Karpas-422 (cell line): ENCODE measurements at places on chromosomes 2 and 18. TPM values are rescaled to one million over a fixed set of nuclear protein-coding genes. Genes with fewer than 3 reads are reported as not detected.

GRCh38 chr2:134515137-134515536, 203.7 kb downstream of the TMEM163 start:
- no peak for DNase-seq
- no peak overlapping the region for H3K4me3 ChIP-seq
- no peak overlapping the region for H3K27ac ChIP-seq
- no peaks in the 10 kb centered on the region for H3K36me3 ChIP-seq

- H3K4me1 ChIP-seq = no peaks in the 10 kb centered on the region
- no peak overlapping the region for H3K27ac ChIP-seq
- no peak overlapping the region for H3K4me3 ChIP-seq
- no peaks in the 10 kb centered on the region for H3K27me3 ChIP-seq
Observed at GRCh38 chr2:6916224-6916623, 988 bp upstream of the RNF144A start.

DNA sequence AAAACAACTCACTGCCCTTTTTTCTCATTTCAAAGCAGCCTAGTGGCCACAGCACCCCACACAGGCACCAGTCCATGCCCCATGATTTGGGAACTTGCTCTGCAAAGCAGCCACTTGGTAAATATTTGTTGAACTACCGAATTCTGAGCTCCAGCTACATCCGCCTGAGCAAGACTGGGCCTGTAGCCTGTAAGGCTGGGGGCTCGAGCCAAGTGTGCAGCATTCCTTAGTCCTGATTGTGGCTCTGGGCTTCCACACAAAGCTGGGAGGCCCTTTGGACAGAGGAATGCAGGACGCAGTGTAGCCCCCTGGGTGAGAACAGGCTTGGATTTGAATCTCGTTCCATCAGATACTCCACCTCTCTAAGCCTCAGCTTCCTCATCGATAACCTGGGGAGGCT, 88.4 kb downstream of the ACTR2 start:
- no peak for DNase-seq
- peaks cover 7% of the 10 kb centered on the region for H3K4me1 ChIP-seq
- no peaks in the 10 kb centered on the region for H3K27me3 ChIP-seq
- H3K4me3 ChIP-seq = no peak overlapping the region
- no peak overlapping the region for H3K27ac ChIP-seq

- H3K4me3 ChIP-seq = no peak overlapping the region
- no peak for DNase-seq
- no peaks in the 10 kb centered on the region for H3K36me3 ChIP-seq
- H3K27ac ChIP-seq = no peak overlapping the region
Observed at GRCh38 chr18:24559526-24559925, 99.1 kb downstream of the HRH4 start.

DNA sequence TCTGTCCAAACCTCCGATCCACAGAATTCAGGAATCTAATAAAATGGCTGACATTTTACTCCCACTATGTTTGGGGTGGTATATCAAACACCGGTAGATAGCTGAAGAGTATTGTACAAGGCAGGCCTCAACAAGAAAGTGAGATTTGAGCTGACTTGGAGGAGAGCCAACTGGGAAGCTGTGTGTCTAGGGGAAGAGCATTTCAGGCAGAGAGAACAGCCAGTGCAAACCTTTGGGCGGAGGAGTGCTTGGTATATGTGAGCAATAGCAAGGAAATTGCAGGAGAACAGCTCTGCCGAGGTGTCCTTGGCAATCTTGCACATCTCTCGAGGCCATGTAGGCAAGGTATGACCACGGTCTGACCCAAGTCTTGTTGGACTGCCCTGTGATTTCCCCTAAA, 1.8 kb upstream of the MERTK start:
- H3K36me3 ChIP-seq = no peaks in the 10 kb centered on the region
- DNase-seq = no peak
- H3K27me3 ChIP-seq = no peaks in the 10 kb centered on the region
- no peaks in the 10 kb centered on the region for H3K4me1 ChIP-seq
- no peak overlapping the region for H3K27ac ChIP-seq

GRCh38 chr2:37168217-37168981, 11.6 kb upstream of the EIF2AK2 start:
- H3K27ac ChIP-seq = no peak overlapping the region
- DNase-seq = peak; percentile 80
- no peaks in the 10 kb centered on the region; the same call in 1 of the 2 replicates for H3K27me3 ChIP-seq
- H3K36me3 ChIP-seq = no peaks in the 10 kb centered on the region
- no peak overlapping the region for H3K4me3 ChIP-seq
- H3K4me1 ChIP-seq = no peaks in the 10 kb centered on the region

DNA sequence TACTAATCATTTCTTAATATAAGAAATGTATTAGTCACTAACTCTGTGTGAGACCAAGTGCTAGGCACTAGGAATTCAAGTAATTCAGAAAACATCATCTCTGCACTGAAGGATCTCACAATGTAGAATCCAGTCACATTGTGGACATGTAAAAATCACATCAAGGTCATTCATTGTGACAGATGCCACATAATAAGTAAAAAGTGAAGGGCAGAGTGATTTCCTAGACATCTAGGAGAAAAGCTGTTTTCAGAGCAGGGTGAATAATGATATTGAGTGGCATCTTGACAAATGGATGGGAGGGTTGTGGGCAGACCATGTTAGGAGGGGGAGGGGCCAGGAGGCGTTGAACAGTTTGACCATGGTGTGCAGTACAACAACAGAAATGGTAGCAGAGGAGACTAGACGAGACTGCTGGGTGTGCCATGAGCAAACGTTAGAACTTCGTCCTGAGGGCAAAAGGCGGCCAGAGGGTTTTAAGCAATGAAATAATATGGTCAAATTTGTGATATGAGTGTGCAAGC, 93.8 kb downstream of the DTNA start:
- H3K27me3 ChIP-seq = no peaks in the 10 kb centered on the region
- H3K4me1 ChIP-seq = no peaks in the 10 kb centered on the region
- no peaks in the 10 kb centered on the region for H3K36me3 ChIP-seq
- no peak overlapping the region for H3K27ac ChIP-seq
- DNase-seq = no peak

GRCh38 chr18:8974279-8974678, 128.2 kb upstream of the NDUFV2 start:
- no peak overlapping the region for H3K27ac ChIP-seq
- H3K27me3 ChIP-seq = no peaks in the 10 kb centered on the region
- no peak for DNase-seq
- H3K36me3 ChIP-seq = no peaks in the 10 kb centered on the region
- no peak overlapping the region for H3K4me3 ChIP-seq
- no peaks in the 10 kb centered on the region for H3K4me1 ChIP-seq

DNA sequence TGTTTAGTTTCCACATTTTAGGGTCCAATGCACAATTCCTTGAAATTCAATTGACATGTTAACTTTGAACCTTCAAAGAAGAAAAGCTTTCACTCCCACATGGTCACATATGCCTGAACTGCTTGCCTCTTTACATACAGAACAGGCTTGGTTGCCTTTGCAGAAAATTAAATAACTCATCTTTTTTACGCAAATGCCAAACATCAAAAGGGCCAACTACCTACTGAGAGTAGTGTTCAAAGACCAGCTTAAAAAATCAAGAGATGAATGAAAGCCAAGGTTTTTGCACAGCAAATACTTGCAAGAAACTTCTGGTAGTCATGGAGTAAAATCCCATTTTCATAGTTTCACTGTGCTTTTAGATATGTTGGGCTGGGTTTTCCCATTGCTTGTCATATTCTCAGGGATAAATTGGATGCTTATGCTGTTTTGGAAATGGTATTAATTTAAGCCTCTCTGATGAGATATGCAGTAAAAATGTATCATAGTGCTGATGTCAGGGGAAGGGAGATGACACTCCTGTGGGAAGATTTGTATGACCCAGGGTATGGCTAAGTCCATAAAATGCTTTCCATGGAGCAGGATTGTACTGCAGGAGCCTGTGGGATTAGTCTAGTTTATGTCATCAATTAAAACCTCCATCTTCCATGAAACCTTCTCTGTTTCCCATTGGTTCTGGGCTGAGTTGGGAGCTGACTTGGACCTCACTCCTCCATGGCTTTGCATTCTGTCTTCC, 60.6 kb upstream of the DARS1 start:
- no peak for DNase-seq
- H3K27me3 ChIP-seq = no peaks in the 10 kb centered on the region
- no peak overlapping the region for H3K27ac ChIP-seq
- no peaks in the 10 kb centered on the region for H3K36me3 ChIP-seq
- H3K4me1 ChIP-seq = no peaks in the 10 kb centered on the region

- DNase-seq = peak; percentile 76
- no peaks in the 10 kb centered on the region for H3K36me3 ChIP-seq
- H3K27me3 ChIP-seq = no peaks in the 10 kb centered on the region
- peaks cover 23% of the 10 kb centered on the region for H3K4me1 ChIP-seq
- H3K4me3 ChIP-seq = no peak overlapping the region
- peak overlapping the region; percentile 66 for H3K27ac ChIP-seq
Observed at GRCh38 chr18:13893418-13893760, 21.9 kb downstream of the MC2R start.

DNA sequence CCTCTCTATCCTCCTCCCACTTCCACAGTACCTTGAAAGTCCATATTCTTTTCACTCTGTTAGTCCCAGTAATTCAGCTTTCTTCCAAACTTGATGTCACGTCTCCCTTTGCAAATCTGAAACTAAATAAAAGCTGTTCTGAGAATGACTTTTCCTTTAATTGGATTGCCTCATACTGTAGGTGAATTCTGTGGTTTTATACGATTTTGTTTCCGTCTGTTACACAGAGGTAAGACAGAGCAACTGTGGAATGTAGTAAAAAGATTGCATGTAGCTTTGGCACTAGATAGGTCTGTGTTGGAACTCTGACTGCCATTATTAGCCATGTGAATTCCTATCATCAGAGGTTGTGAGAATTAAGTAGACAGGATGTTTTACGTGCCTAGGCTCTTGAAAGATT, 25.9 kb downstream of the MALT1 start:
- no peak overlapping the region for H3K4me3 ChIP-seq
- no peaks in the 10 kb centered on the region for H3K36me3 ChIP-seq
- DNase-seq = no peak
- no peaks in the 10 kb centered on the region for H3K4me1 ChIP-seq
- H3K27me3 ChIP-seq = no peaks in the 10 kb centered on the region

GRCh38 chr2:222142027-222142426, 156.8 kb downstream of the PAX3 start:
- no peaks in the 10 kb centered on the region for H3K36me3 ChIP-seq
- H3K27ac ChIP-seq = no peak overlapping the region

- no peak overlapping the region for H3K4me3 ChIP-seq
- DNase-seq = no peak
- no peaks in the 10 kb centered on the region for H3K27me3 ChIP-seq
Observed at GRCh38 chr2:205679410-205680009, 2.8 kb upstream of the NRP2 start.

DNA sequence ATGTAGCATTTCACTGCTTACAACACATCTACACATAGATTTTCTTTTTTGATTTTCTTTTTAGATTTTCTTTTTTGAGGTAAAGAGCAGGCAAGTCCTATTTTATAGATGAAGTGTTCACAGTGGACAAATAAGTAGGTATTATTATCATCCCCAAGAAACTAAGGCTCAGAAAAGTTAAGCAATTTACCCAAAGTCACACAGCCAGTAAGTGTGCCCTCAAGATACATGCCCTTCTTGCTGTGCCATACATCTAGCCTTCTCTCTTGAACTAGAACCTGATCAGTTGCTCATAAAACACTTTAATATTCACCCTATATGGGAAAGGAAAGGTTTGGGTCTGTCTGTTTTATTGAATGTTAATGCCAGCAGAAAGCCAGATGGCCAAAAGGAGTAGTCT, 50.3 kb downstream of the DAPL1 start:
- H3K36me3 ChIP-seq = no peaks in the 10 kb centered on the region
- H3K27ac ChIP-seq = no peak overlapping the region
- DNase-seq = no peak
- no peaks in the 10 kb centered on the region for H3K4me1 ChIP-seq
- no peaks in the 10 kb centered on the region for H3K27me3 ChIP-seq
- H3K4me3 ChIP-seq = no peak overlapping the region

GRCh38 chr2:167480232-167480985, 592.1 kb downstream of the XIRP2 start:
- H3K36me3 ChIP-seq = no peaks in the 10 kb centered on the region
- no peaks in the 10 kb centered on the region for H3K27me3 ChIP-seq
- no peak for DNase-seq
- H3K4me3 ChIP-seq = no peak overlapping the region
- H3K4me1 ChIP-seq = no peaks in the 10 kb centered on the region

GRCh38 chr2:42964439-42965083, 172.2 kb upstream of the HAAO start:
- H3K4me1 ChIP-seq = no peaks in the 10 kb centered on the region
- H3K4me3 ChIP-seq = no peak overlapping the region
- no peaks in the 10 kb centered on the region for H3K36me3 ChIP-seq
- H3K27ac ChIP-seq = no peak overlapping the region

DNA sequence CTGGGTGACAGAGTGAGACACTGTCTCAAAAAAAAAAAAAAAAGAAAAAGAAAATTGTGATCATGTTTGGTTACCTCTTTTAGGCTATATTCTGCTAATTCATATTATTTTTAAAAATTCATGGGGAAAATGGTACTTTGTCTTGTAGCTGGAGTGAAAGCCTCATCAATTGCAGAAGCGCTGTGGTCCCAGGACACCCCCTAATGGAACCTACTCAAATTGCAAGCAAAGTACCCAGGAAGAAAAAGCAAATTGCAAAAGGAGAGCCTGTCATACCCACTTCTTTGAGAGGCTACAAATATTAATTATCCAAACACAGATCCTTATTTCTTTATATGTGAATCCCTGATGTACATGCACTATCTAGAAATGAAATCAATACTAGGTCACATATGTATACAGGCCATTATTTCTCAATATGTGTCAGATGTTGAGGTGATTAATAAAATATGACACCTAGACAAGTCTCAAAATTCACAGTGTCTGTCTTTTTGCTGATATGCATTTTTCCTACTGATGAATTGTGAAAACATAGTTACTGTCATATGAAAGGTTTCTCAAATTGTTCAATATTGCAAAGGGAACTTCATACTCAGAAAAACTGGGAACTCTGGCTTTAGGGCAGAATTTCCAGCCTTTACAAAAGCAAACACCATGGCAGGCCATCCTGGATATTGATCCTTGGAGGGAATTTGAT, 12.6 kb downstream of the CRACDL start:
- no peaks in the 10 kb centered on the region for H3K36me3 ChIP-seq
- peak; percentile 65 for DNase-seq
- no peaks in the 10 kb centered on the region for H3K4me1 ChIP-seq
- H3K27me3 ChIP-seq = no peaks in the 10 kb centered on the region
- no peak overlapping the region for H3K4me3 ChIP-seq

SKOR2 gene
- not detected in 2 replicates for total RNA-seq

CNTNAP5 gene
- total RNA-seq = 0.25 and 0.78 TPM in 2 replicates

SCN2A gene
- total RNA-seq = 0.51 and 0.75 TPM in 2 replicates

GDF7 gene
- under 0.01 and 0.29 TPM in 2 replicates for total RNA-seq

CLEC4F gene
- not detected in 2 replicates for total RNA-seq

LTBP1 gene
- 9.2 and 11.8 TPM in 2 replicates for total RNA-seq
